EH (cell line): ENCODE measurements at places on chromosomes 5 and 9.
A peak's percentile ranks its signal among the peaks of the same experiment; 100 is the strongest.

GRCh38 chr5:72161951-72162350 lies 54.7 kb downstream of the MAP1B start:
- no peak for DNase-seq

DNA sequence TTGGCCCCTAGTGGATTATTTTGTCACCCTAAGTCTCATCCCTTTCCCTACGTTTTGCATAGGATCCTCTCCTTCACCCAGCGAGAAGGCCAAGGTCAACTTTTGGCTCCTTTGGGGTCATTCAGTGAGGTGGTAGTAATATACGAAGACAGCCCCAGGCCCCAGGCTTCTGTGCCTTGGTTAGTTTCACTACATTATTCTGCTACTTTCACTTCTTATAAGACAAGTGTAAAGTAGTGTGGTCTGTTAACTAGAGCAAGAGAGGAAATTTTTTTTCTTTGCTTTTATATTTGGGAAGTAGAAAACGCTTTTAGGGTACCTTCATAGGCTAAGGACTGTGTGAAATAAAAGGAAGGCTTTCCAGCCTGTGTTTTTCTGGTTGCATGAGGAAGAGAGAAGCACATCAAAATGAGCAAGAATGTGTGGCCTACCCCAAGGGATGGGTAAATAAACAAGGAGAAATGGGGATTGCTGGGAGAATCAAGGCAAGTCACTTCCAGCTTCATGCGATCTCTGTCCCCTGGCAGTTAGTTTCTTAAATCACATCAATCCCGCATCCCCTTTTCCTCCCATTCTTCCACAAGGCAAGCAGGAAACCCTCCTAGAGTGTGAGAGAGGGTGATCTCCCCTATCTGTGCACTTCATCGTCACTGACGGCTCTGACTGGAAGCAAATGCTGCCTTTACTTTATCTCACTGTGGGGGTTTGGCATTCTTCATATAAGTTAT lies 677.0 kb upstream of the WWC1 start:
- no peak for DNase-seq

GRCh38 chr5:144864118-144864517 lies 693.4 kb downstream of the KCTD16 start:
- DNase-seq: no peak

DNA sequence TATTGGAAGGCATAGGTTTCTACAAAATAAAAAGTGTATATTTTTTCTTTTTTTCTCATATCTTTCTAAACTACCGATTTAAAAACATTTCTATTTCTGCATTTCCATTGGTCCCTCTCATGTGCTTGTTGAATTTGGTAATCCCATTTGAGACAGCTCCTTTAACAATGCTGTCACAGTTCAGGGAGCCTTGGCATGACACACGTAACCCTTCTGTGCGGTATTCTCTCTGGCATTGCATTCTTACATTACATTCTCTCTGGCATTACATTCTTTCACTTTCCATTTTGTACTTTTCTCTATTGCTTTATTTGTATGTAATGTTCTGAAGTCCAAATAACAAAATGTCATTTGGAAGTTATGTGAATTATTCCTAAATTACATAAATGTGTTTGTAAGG lies 150.7 kb upstream of the RASGRF2 start:
- peak; percentile 2 for DNase-seq

DNA sequence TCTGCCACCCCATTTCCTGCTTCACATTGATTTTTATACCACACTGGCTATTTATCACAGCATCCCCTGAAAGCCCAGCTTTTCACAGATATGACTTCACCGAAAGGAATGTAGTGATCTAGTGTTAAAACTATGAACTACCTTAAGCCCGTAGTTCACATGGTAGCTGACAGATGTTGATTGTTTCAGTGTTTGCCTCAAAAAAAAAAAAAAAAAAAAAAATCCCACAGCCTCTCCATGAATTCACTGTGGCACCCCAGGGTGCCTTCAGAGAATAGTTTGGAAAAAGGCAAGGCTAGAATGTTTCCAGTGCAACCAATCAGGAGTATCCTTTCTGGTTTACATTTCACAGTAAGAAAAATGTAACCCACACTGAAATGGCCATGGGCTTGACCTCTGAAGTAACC lies 37.1 kb downstream of the GLIS3 start:
- peak; percentile 92 for DNase-seq
